ENCODE measurements at places on chromosomes 5 and 9. TPM values are rescaled to one million over a fixed set of nuclear protein-coding genes. Genes with fewer than 3 reads are reported as not detected.

DNA sequence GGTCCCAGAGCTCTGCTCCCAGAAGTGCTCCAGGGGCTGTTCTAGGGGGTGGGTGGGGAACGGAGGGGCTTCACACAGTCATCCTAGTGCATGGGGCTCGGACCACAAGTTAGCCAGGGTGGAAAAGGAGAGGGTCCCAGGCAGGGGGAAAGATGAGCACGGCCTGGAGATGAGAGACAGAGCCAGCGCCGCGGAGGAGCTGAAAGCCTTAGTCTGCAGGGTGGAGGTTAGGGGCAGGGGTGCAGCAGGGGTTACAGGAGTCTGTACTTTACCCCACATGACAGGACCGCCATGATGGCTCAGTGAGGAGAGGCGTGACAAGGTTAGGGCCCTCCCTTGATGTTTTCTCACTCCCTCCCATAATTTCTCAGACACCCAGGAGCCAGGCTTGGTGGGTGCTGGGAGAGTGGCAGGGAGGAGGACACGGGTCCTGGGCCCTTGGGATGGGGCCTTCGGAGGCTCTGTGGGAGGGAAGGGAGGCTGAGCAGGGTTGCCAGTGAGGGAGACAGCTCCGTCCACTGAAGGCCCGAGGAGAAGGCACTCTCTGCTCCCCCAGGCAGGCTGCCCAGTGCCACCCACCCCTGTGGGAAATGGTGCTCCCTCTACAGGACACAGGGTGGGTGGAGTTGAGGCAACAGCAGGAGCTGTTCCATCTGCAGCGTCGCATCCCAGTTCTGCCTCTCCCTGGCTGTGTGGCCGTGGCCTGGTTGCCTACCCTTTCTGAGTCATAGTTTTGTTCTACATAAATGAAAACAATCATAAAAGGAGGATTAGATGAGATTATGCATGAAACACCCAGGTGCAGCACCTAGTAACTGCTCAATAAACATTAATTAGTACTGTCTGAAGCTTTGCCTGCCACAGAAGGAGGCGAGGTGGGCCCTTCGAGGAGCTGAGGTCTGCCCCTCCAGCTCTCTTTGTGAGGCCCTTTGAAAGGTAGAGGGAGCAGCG lies 66.2 kb downstream of the NDST1 start:
- no peaks in the 10 kb centered on the region for H3K4me1 ChIP-seq
- no peak overlapping the region for H3K4me3 ChIP-seq
- DNase-seq = no peak
- no peaks in the 10 kb centered on the region for H3K27me3 ChIP-seq

- no peak overlapping the region for H3K4me3 ChIP-seq
- no peaks in the 10 kb centered on the region for H3K36me3 ChIP-seq
- H3K27ac ChIP-seq = no peak overlapping the region
- H3K27me3 ChIP-seq = no peaks in the 10 kb centered on the region
- H3K4me1 ChIP-seq = no peaks in the 10 kb centered on the region
These were observed 184.8 kb downstream of the BRINP1 start for GRCh38 chr9:119184265-119184936.

- no peaks in the 10 kb centered on the region for H3K27me3 ChIP-seq
- no peak for DNase-seq
- no peak overlapping the region for H3K4me3 ChIP-seq
These were observed 38.7 kb upstream of the SH3PXD2B start for GRCh38 chr5:172493002-172493401.

- H3K36me3 ChIP-seq = no peaks in the 10 kb centered on the region
- no peak for DNase-seq
- no peaks in the 10 kb centered on the region for H3K27me3 ChIP-seq
- H3K4me1 ChIP-seq = no peaks in the 10 kb centered on the region
These were observed 16.1 kb downstream of the AHRR start for GRCh38 chr5:337563-338130.

DNA sequence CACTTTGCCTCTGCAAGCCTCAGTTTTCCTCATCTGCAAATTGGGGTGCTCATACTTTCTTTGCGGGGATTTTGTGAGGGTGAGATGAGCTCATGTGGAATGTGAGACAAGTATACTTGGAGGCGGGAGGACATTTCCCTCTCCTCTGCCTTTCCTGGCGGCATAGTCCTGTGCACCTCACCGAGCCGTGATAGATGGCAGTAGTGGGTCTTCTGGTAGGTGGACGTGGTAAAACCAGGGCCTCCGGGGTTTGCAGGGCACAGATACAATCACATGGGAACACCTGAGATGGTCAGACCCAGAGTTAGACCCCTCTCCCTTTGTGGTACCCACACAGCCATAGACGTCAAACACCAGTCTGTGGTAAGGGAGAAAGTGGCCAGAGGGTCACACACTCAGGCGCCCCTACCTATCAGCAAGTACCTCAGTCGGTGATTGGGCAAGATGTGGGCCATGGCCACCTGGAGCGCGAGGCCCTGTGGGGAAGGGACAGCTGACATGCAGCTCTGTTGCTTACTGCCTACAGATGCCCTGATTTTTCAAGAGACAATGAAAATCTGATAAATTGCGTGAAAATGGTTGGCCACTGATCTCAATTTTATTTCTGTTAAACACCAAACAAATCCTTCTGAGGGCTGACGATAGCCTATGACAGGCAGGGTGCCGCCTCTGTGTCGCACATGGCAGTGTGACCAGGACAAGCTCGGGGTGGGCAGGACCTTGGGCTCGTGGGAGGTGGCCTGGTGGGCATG lies 9.9 kb downstream of the ERGIC1 start:
- no peak overlapping the region for H3K4me3 ChIP-seq
- DNase-seq = no peak
- H3K4me1 ChIP-seq = peaks cover 3% of the 10 kb centered on the region
- H3K36me3 ChIP-seq = no peaks in the 10 kb centered on the region
- H3K27ac ChIP-seq = no peak overlapping the region

DNA sequence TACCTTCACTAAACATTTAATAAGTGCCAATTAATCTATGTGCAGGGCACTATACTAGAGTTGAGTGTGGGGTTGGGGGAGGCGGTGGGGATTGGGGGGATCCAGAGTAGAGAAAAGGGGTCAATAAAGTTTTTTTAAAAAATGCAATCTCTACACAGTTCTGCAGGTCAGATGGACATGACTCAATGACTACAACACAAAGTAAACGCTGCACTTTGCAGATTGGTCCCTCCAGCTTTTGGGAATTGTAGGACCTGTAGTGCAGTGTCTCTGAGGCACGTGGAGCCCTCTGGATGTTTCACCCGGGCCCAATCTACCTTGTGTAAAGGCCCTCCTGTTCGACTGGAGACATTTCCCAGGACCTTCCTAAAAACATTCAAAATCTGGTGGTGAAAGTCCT lies 43.5 kb downstream of the SEMA6A start:
- no peaks in the 10 kb centered on the region for H3K36me3 ChIP-seq
- no peak overlapping the region for H3K4me3 ChIP-seq
- DNase-seq = no peak

DNA sequence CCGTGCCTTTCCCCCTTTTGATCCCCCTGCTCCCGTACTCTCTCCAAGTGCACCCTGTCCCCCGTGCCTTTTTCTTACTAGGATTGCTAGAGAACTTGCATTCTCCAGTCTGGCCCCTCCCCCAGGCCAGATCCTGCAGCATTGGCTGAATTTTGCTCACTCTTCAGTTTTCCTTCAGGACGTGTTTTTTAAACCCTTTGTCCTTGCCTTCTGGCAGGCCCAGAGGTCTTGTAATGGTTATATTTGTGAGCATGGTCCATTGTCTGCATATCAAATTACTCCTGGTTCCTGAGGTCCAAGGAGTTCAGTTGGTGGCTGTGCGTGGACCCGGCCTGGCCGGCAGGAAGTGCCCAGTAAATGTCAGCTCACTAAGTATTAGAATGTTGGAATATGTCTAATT lies 606 bp downstream of the TBC1D13 start:
- peak overlapping the region; percentile 81 for H3K27ac ChIP-seq
- DNase-seq = peak; percentile 26
- peaks cover 4% of the 10 kb centered on the region for H3K4me1 ChIP-seq
- H3K27me3 ChIP-seq = no peaks in the 10 kb centered on the region

DNA sequence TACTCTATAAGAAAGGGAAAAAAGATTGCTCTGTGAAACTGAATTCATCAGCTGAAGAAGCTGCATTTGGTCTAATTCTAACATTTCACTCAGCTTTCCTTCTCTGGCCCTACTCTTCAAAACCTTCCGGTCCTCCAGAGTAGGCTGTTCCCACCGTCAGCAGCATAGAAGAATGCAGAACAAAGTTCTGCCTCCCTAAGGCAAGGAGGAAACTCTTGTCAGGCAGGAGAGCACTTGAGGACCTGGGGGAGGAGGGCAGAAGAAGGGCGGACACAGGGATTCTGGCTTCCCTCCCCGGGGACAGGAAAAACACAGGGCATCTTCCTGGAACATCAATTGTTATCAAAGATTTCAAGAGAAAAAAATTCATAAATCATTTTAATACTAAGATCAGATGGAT lies 69.2 kb upstream of the SHB start:
- no peaks in the 10 kb centered on the region for H3K36me3 ChIP-seq
- no peak overlapping the region for H3K27ac ChIP-seq
- H3K4me1 ChIP-seq = no peaks in the 10 kb centered on the region
- no peaks in the 10 kb centered on the region for H3K27me3 ChIP-seq
- no peak overlapping the region for H3K4me3 ChIP-seq

- H3K36me3 ChIP-seq = no peaks in the 10 kb centered on the region
- H3K27ac ChIP-seq = no peak overlapping the region
- peaks cover 22% of the 10 kb centered on the region for H3K4me1 ChIP-seq
- DNase-seq = no peak
- no peak overlapping the region for H3K4me3 ChIP-seq
These were observed 449.8 kb downstream of the ARHGEF28 start for GRCh38 chr5:74075501-74076484.

DNA sequence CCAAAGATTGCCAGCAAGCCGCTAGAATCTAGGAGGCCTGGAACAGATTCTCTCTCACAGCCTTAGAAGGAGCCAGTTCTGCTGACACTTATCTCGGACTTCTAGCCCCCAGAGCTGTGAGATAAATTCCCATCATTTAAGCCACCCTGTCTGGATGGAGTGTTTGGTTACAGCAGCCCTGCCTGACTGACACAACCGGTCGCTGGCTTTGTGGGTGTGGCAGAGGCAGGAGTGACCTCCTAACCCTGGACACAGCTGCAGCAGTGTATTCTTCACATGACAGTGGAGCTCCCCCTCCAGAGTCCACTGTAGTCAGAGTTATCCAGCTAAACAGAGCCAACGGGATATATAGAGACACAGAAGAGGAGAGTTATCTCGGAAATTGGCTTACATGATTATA lies 21.2 kb upstream of the IL17B start:
- H3K36me3 ChIP-seq = no peaks in the 10 kb centered on the region
- no peak overlapping the region for H3K27ac ChIP-seq
- no peaks in the 10 kb centered on the region for H3K27me3 ChIP-seq
- H3K4me1 ChIP-seq = no peaks in the 10 kb centered on the region
- H3K4me3 ChIP-seq = no peak overlapping the region
- no peak for DNase-seq

GRCh38 chr9:122143876-122144405 lies 15.6 kb downstream of the NDUFA8 start:
- no peak overlapping the region for H3K4me3 ChIP-seq
- no peaks in the 10 kb centered on the region for H3K27me3 ChIP-seq
- no peak overlapping the region for H3K27ac ChIP-seq
- DNase-seq = no peak
- no peaks in the 10 kb centered on the region for H3K4me1 ChIP-seq

- DNase-seq = no peak
- no peak overlapping the region for H3K27ac ChIP-seq
- peaks cover 4% of the 10 kb centered on the region for H3K36me3 ChIP-seq
- H3K4me3 ChIP-seq = no peak overlapping the region
These were observed 47.4 kb downstream of the NDUFS4 start for GRCh38 chr5:53607886-53608285.

DNA sequence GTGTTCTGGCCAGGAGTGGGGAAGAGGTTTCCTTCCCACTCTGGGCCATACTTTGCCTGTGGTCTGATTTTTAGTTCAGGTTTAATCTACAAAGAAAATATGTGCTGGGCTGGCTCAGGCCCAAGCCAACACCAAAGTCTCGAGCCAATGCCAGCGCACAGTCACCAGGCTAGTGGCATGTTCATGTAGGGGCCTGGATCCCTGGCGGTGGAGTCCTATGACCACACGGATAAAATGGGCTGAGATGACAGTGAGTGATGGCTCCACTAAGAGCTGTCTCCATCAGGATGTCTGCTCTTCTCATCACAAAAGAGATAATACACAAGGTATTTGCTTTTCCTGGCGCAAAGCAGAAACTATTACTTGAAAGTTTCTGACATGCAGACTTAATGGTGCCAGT lies 92.9 kb upstream of the PTPN3 start:
- DNase-seq = no peak
- no peaks in the 10 kb centered on the region for H3K36me3 ChIP-seq

DNA sequence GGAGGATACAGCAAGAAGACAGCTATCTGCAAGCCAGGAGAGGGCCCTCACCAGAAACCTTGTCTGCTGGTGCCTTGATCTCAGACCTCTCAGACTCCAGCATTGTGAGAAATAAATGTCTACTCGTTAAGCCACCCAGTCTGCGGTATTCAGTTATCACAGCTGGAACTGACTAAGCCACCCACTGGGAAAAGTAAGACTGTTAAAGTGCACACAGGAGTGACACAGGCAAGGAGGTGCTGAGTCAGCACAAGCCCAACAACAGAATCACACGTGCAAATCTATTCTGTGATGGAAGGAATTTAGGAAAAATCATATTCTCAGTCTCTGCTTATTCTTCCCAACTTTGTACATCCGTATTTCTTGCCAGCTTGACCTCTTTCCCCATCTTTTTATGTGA lies 200.0 kb downstream of the NR2F1-AS1 start:
- H3K36me3 ChIP-seq = no peaks in the 10 kb centered on the region
- H3K27ac ChIP-seq = no peak overlapping the region
- no peaks in the 10 kb centered on the region for H3K27me3 ChIP-seq
- no peak overlapping the region for H3K4me3 ChIP-seq
- no peak for DNase-seq

DNA sequence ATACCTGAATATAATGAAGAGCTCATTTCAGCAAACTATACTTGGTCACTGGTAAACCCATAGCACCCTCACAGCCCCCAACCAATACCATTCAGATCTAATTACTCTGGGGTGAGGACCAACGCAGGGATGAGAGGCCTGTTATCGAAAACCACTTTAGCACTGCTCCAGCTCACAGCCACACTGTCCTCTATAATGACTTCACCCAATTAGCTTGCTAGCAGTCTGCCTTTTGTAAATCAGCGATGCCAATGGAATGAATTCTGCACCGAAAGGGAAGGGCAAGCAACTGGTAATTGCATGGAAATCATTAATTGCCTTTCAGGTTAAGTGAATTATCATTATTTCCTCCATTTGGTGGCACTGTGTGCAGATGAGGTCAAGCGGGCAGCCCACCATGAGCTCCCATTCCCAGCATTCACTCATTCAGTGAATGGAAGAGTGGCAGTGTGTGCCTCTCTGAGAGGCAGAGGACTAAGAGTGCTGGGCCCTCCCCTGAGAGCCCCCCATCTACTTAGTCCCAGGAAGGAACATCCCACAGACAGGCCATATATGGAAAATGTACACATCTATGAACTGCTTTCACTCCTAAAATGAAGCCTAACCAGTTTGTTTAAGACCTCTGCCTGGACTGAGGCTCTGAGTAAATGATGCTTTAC lies 262.1 kb downstream of the SPOCK1 start:
- H3K36me3 ChIP-seq = no peaks in the 10 kb centered on the region
- no peaks in the 10 kb centered on the region for H3K27me3 ChIP-seq
- DNase-seq = no peak
- no peak overlapping the region for H3K4me3 ChIP-seq

Gene FRMD3
- total RNA-seq = 1.4 TPM

Gene TAF1L
- total RNA-seq = not detected

Gene CCDC192
- not detected for total RNA-seq

Gene UNC13B
- 31.2 TPM for total RNA-seq

Gene PCDHGA12
- total RNA-seq = 1.2 TPM

Gene PSD2
- 0.06 TPM for total RNA-seq

Gene ZFP2
- total RNA-seq = 1.1 TPM

Gene LRRC19
- total RNA-seq = 0.55 TPM

Gene ESM1
- total RNA-seq = 0.19 TPM

Gene ANKRD20A1
- total RNA-seq = 2.9 TPM

Gene SPINK7
- not detected for total RNA-seq
